ENCODE measurements at places on chromosomes 12 and 14. TPM values are rescaled to one million over a fixed set of nuclear protein-coding genes. Genes with fewer than 3 reads are reported as not detected.

The FIGNL2 gene
- 0.10 TPM for total RNA-seq

The KDM5A gene
- 28.1 TPM for total RNA-seq

The GPR132 gene
- not detected for total RNA-seq

The COX8C gene
- not detected for total RNA-seq

The FAR2 gene
- 30.8 TPM for total RNA-seq

The SSTR1 gene
- total RNA-seq: 0.07 TPM

The FGD4 gene
- total RNA-seq: 3.1 TPM

The C12orf50 gene
- total RNA-seq: not detected

The GZMH gene
- not detected for total RNA-seq

The SERPINA10 gene
- total RNA-seq: not detected

The CCDC196 gene
- total RNA-seq: not detected

The FSCB gene
- not detected for total RNA-seq

The KCNJ8 gene
- total RNA-seq: not detected

The KRT74 gene
- not detected for total RNA-seq

The C1QL4 gene
- total RNA-seq: not detected

The RNASE3 gene
- not detected for total RNA-seq

The FAM177A1 gene
- total RNA-seq: 38.3 TPM

The NRIP2 gene
- not detected for total RNA-seq

The FLRT2 gene
- 0.22 TPM for total RNA-seq

The IL31 gene
- total RNA-seq: not detected

The GPR65 gene
- not detected for total RNA-seq

The A2M gene
- total RNA-seq: not detected

The ACYP1 gene
- 53.9 TPM for total RNA-seq

The RPGRIP1 gene
- total RNA-seq: not detected
